ENCODE measurements at places on chromosomes 5 and 9.

DNA sequence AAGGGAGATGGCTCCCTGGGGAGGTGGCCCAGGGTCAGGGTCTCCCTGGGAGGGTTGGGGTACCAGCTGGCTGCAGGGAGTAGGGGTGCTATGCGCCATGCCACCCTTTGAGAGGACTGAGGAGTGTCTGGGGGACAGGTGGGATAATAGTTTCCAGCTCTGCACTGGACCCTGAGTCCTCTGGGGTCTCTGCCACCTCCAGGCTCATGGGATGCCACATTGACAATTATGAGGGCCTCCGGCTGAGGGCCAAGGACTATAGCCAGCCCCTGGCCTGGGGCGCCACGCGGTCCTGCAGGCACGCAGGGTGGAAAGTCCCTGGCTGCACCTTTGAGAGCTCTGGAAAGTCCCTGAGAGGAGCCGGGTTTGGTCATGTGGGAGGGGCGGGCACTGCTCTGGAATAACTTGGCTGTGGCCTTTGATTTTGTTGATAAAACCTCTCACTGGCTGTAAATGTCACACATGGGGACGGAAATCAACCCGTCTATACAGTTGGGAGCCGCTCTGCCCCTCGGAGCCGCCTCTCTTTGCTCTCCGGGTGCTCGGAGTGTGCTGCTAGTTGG lies 16.0 kb downstream of the TRAF2 start:
- DNase-seq: no peak

GRCh38 chr5:62786099-62786498 lies 207.5 kb downstream of the LRRC70 start:
- no peak for DNase-seq

DNA sequence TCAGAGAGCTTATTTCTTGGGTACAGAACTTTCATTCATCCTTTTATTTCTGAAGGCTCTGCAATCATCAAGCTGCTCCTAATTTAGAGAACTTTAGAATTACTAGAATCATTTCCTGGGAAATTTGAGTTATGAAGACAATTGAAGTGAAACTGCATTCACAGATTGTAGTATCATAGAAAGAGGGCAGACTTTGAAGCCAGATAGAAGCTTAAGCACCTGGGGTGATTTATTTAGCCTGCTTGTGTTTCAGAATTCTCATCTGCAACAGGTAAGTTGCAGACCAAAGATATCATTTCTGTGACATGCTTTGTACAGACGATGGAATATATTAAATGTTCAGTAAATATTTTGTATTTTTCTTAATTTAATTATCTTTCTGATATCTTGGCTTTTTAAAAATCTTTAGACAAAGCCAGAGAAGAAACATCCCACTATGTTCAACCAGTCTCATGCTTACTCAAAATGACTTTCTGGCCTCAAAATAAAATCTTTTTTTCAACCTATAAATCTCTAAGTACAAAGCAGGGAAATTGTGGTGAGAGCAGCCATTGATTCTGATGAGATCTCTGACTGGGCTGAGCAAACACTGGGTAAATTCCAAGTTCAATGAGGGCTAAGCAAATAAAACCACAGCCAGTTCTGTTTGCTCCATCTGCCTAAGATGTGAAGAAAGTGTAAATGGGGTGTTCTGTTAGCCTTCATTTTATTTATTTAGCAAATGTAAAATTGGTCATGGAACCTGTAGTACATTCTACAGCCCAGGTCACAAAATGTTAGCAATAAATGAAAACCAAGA lies 264.7 kb upstream of the CCNG1 start:
- no peak for DNase-seq

GRCh38 chr5:118791926-118792734 lies 196.2 kb downstream of the DTWD2 start:
- DNase-seq: peak; percentile 66

- DNase-seq: no peak
These were observed 64.3 kb upstream of the SLC25A51 start for GRCh38 chr9:37968228-37968701.

DNA sequence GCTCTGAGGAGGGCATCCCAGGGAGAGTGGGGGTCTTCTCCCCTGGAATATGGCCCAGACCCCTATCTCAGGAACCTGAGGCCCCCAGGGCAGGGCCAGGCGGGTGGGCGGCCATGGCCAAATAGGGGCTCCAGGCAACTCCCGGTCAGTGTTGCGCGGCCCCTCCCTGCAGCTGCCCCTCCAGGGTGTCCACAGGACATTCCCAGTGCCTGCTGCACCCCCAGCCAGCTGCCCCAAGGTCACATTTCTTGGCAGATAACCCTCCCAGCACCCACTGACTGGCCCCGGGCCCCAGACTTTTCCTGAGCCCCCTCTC lies 53.6 kb upstream of the EGFL7 start:
- DNase-seq: no peak
